Common myeloid progenitor, CD34-positive (primary cell): ENCODE measurements at places on chromosomes 7 and 10.
A peak's percentile ranks its signal among the peaks of the same experiment; 100 is the strongest.

DNA sequence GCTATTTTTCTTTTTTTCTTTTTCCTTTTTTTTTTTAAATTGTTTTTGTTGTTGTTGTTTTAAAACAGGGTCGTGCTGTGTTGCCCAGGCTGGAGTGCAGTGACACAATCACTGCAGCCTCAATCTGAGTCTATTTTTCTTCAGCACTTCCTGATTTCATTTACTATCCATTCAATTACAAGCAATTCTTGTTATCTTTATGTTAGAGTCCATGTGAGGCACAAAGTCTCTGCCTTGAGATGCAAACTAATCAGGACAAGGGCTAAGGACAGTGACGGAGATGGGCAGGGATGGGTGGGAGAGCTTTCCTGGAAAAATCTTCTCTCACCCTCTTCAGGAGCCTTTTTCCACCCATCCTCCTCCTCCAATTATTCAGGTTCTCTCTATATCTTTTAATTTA, 157.3 kb upstream of the AUTS2 start:
- DNase-seq: no peak

GRCh38 chr10:103766751-103767505, 88.4 kb downstream of the SH3PXD2A start:
- DNase-seq: no peak

DNA sequence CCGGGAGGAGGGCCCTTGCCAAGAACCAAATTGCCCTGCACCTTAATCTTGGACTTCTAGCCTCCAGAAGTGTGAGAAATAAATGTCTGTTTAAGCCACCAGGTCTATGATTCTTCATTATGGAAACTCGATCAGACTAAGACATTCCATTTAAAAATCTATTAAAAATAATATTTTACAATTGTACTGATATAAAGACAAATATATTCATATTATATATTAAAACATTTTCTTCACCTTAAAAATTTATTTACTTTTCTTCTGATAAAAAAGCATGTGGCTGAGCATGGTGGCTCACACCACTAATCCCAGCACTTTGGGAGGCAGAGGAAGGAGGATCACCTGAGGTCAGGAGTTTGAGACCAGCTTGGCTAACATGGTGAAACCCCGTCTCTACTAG, 72.4 kb upstream of the CHST15 start:
- DNase-seq: no peak

- DNase-seq: no peak
Observed at GRCh38 chr10:11353006-11353896, 258.2 kb downstream of the USP6NL start.

GRCh38 chr10:15763006-15763405, 43.3 kb upstream of the ITGA8 start:
- DNase-seq: no peak

DNA sequence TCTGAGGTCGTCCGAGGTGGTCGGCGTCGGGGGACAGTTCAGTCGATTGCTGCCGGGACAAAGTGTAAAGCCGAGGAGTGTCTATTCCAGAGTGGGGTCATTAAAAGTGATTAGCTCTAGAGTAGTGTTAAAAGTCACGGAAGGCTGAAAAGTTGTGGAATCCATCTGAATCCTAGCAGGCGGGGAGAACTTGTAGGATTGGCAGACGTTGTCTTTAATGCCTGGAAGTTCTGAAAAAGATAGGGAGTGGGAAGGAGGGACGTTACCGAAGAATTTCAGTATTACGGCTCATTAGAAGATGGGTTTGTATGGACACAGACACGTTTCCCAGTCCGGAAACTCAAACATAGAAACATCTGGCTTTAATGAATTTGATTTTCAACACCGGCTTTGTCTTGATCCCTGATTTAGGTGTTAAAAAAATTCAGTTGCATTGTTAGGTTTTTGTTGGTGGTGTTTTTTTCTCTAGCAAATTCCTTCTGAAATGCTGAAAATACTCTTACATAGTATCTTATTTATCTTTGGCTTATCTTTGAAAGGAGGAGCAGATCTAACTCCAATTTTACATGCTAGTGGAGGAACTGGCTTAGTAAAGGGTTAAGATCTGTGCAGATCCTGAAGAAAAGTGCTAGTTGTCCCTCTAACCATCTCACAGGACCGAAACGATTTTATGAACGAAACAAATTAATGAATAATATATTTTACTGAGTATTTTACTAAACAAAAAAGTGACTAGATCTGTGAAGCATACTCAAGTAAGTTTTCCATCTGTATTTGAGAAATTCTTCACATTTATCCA, 900 bp downstream of the MKLN1 start:
- DNase-seq: no peak

DNA sequence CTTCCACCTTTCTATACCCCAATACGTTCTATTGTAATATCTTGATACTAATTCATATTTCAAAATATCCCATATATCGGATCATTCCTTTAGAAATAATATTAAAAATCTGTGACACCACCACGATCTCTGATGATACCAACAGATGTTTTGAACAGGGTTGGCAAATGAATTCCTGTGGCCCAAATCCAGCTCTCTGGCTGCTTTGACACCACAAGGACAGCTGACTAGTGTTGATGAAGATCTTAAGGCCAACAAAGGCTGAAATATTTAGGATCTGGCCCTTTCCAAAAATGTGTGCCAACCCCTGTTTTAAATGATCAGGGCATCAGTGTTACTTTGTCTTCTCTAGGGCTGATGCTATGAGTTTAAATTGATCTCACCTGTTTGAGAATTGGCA, 380.7 kb upstream of the PFKP start:
- no peak for DNase-seq

GRCh38 chr10:29471544-29471859, 163.3 kb downstream of the SVIL start:
- DNase-seq: no peak

GRCh38 chr10:128007971-128008370, 101.1 kb downstream of the PTPRE start:
- no peak for DNase-seq

- peak; percentile 95 for DNase-seq
Observed at GRCh38 chr7:142384493-142384922, 126.7 kb upstream of the PRSS58 start.

DNA sequence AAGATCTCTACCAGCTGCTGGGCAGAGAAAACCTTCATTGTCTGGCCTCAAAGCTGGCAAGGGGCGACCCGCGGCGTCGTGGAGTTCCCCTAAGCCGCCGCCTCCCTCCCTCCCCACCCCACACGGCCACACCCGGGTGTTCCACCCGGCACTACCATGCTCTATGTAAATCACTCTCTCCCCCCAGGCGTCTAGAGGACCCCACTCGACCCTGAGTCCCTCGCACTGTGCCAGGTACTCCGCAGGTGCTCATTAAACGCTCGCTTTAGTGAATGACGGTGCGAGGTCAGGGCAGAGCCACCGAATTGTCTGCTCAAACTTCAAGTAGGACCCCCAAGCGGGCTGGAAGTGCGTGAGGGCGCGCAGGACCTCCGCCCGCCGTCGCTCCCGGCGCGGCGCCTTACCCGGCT, 628 bp downstream of the PARP12 start:
- peak; percentile 45 for DNase-seq

DNA sequence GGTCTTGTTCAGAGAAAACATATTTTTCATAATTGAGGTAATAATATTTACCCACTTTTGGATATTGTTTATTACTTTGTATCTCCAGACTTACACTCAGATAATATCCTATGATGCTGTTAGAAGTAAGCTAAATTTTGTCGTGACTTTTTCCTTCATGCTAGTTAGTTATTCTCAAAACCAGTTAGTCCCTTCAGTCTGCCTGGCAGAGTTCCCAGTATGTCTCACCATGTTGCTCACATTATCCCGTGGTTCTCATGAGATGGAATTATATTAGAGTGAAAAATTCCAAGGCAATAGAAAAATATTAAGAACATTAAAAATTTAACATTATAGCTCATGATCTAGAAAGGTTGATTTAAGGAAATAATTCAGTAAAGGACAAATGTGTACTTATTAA, 81.5 kb upstream of the SMIM30 start:
- no peak for DNase-seq
